ENCODE measurements at places on chromosomes 4 and X.
A peak's percentile ranks its signal among the peaks of the same experiment; 100 is the strongest.

DNA sequence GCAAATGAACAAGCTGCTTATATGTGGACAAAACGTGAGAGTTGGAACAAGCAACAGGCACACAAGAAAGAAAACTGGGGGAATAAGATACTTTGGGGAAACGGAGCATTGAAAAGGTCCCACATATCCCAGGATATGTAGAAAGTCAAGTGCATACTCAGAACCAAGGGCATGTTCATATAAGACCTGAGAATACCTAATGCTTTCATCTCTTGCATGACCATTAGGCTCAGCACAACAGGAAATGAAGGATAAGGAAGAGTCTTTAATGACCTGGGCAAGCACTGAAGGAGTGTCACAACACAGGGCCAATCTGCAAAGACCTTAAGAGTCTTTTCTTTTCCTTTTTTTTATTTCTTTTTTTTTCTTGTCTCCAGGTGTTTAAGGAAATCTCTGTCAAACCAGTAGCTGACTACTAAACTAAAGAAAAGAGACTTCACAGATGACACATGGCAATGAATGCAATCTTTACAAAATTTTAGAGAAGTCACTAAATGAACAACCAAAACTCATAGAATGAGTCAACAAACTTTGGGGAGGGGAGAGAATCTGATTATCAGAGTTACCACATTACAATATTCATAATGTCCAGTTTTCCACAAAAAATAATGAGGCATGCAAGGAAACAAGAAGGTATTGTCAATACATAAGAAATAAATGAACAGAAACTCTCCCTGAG is 67.9 kb upstream of the STK26 start:
- DNase-seq: no peak

- DNase-seq: no peak
Measured at GRCh38 chr4:145842224-145842887, 96.3 kb downstream of the ZNF827 start.

GRCh38 chr4:135325264-135325663 is 1123.7 kb upstream of the PABPC4L start:
- no peak for DNase-seq

DNA sequence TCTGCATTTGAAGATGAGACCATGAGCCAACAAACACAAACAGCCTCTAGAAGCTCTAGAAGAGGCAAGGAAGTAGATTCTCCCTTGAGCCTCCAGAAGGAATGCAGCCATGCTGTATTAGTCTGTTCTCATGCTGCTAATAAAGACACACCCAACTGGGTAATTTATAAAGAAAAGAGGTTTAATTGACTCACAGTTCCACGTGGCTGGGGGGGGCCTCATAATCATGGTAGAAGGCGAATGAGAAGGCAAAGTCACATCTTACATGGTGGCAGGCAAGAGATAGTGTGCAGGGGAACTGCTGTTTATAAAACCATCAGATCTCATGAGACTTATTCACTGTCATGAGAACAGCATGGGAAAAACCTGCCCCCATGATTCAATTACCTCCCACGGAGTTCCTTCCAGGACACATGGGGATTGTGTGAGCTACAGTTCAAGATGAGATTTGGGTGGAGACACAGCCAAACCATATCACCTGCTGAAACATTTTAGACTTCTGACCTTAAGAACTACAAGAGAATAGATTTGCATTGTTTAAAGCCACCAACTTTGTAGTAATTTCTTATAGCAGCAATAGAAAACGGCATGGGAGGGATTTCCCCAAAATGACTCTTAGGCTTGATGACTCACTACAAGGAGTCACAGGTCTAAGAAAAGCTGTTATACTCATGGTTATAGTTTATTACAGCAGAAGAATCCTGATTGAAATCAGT is 284.4 kb upstream of the SFRP2 start:
- peak; percentile 3 for DNase-seq

DNA sequence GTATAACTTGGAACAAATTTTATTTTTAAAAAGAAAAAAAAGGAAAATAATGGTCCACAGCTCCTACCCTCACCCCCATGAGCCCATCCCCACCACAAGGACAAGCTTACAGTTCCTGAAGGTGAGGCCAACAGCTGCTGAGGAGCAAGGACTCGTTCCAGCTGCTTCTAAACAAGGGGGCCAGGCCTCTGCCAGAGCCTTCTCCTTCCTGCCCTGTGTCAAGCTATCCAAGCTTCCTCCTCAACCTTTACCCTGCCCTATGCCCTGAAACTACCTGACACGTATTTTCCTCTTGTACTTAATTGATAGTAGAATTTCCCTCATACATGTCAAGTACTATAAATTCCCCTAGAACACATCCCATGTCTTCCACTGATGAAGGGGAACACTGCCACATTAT is 8.8 kb downstream of the SH3D19 start:
- DNase-seq: no peak

Data from activated naive CD8-positive, alpha-beta T cell treated with anti-CD3 and anti-CD28 coated beads for 36 hours (primary cell).